Mesothelial cell of epicardium (in vitro differentiated cells): ENCODE measurements at places on chromosomes 3 and 15. TPM values are rescaled to one million over a fixed set of nuclear protein-coding genes. Genes with fewer than 3 reads are reported as not detected.

The ROBO1 gene
- total RNA-seq: 124 to 143 TPM (median 130 TPM) in 3 replicates

GRCh38 chr3:53526704-53527055, 32.3 kb downstream of the CACNA1D start:
- no peak for DNase-seq

DNA sequence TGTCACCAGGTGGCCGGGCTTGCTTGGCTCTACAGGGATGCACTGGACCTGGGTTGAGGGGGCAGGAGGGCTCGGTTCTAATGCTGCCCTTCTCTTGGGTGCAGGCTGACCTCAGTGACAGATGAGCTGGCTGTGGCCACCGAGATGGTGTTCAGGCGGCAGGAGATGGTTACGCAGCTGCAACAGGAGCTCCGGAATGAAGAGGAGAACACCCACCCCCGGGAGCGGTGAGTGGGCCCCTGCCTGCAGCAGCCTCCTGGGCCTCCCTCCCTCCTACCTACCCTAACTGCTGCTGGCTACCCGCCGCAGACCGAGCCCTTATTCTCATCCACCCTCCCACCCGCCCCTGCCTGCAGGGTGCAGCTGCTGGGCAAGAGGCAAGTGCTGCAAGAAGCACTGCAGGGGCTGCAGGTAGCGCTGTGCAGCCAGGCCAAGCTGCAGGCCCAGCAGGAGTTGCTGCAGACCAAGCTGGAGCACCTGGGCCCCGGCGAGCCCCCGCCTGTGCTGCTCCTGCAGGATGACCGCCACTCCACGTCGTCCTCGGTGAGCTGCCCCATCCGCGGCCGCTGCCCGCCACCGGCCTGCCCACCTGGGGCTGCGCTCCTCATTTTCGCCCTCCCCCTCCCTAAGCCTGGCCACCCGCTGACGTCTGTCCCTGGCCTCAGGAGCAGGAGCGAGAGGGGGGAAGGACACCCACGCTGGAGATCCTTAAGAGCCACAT, 5.6 kb downstream of the FES start:
- no peak for DNase-seq

DNA sequence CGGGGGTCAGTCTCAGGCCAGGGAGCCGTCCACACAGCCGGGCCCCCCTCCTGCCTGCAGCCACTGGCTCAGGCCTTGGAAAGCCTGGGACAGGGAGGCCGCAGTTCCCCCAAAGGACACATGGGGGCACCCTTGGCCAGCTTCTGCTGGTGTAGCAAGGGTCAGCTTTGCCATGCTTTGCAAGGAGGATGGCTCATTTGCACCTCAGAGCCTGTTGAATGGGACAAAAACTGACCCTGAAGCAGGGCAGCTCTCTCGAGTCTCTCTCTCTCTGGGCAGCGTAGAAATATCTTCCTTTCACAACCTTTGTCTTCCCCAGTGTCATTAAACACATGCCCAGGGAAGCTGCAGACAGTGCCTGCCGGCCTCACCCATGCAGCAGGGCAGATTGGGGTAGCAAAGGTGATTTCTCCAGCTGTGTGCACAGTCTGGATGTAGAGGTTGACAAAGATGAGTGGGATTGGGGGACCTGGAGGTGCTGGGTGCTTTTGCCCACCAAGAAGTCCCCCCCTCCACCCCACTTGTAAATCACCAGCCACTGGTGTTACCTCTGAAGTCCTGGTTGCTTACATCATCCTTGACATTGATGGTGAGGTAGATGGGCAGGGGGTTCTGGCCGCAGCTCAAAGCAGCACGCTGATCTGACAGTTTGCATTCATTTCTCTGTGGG, 17.4 kb upstream of the EHD4 start:
- peak; percentile 96 for DNase-seq

DNA sequence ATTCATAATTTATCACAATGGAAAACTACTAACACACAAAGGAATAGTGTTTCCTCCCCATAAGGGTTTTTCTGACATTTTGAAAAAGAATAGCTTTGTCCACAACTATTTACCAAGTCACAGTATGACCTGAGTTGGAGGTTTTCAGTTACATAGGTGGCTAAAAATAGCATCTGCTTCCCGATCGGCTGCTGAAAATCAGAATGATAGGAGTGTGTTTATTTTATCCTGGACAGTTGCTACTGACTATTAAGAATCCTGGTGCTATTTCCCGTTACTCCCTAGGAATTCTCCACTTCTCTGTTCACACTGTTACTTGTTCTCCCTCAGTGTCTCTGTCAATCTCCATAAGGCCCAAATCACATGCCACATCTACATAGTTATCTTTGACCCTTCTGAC, 353.9 kb upstream of the RARB start:
- no peak for DNase-seq
